Thoracic aorta (tissue), 2 donors: ENCODE measurements at places on chromosomes 6 and 20.

- DNase-seq = no peak
Observed at GRCh38 chr6:85078058-85078457, 313.7 kb upstream of the TBX18 start.

GRCh38 chr6:145551164-145551563, 184.2 kb downstream of the EPM2A start:
- no peak for DNase-seq

GRCh38 chr6:62285612-62286469, at the start of gene KHDRBS2:
Gene KHDRBS2 (minus strand): TSS chr6:62286225.
- peak; percentile 7 for DNase-seq

GRCh38 chr20:17966432-17967310, 1.9 kb downstream of the SNX5 start:
- no peak for DNase-seq

GRCh38 chr6:66435321-66435720, 728.3 kb upstream of the EYS start:
- no peak for DNase-seq

DNA sequence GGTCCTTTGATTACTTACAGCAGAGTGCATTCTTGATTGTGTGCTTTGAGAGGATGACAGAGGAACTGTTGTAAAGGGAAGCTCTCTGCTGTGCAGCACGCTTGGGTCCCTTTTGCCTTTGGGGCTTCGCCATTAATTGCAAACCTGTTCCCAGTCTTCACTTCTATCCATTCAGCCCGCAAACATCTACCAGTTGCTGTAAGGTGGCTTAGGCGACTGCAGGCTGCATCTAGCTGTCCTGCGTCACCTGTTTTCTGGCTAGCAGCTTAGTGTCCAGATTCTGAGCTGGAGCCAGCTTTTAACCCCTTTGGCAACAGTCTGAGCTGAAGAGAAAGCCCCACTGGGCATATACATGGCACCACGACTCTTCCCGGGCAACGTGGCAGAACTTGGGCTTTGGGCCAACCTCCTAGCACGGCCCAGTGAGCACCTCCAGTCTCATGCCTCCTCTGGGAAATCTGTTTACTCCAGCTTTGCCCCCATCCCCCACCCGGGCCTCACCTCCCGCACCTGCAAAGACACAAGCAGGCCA, 2.5 kb upstream of the FASTKD5 start:
- no peak for DNase-seq

GRCh38 chr20:16518784-16519084, 54.5 kb downstream of the KIF16B start:
- no peak for DNase-seq

DNA sequence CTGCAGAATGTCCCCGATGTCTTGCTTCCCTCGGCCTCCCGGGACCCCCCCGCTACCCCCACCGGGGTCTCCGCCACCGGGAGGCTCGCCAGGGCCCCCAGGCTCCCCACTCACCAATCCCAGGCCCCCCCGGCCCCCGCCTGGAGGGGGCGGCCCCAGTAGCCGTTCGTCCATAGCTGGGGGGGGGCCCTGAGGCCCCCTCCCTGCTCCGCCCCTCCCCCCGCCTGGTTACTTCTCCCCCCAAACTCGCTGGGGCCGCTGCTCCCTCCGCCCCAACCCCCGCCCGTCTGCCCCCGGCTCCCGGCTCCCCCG, 304 bp downstream of the PBX2 start:
- DNase-seq = no peak

- DNase-seq = no peak
Observed at GRCh38 chr20:7199861-7200260, 432.4 kb downstream of the BMP2 start.

- no peak for DNase-seq
Observed at GRCh38 chr20:44790638-44791393, 19.5 kb downstream of the RIMS4 start.

GRCh38 chr6:108653949-108654348, 93.2 kb downstream of the FOXO3 start:
- DNase-seq = no peak

DNA sequence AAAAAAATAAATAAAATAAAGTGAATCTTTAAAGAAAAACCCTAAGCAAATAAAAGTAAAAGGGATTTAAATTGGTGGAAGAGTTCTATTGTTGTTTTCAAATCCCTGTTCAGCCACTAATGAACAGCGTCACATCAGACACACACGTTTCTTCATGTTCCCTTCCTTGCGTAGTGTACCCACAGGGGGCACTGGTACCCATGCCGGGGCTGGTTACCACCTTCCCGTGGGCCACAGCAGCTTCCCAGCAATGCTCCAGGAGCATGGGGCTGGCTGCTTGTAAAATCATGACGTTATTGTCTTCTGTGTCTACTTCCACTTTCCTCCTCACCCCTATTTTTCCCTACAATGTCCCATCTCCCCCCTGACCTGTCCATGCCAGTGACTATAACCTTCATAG, 988.7 kb downstream of the KIF16B start:
- no peak for DNase-seq

DNA sequence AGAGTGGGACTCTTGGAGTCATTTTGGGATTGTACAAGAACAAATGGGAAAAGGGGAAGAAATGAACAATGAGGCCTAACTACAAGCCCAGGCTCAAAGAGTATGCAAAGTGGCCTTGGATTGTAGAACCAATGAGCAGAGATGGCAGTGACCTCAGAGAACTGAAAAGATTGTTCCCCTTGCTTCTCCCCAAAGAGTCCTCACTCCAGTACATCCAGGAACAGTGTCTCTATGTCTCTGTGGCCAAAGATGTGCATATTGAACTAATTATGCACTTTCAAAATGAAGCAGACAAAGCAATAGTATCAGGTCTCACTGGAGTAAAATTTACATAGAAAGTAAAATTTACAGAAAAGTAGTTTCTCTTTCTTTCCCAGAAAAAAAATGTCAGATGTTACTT, 81.0 kb downstream of the SMLR1 start:
- no peak for DNase-seq

DNA sequence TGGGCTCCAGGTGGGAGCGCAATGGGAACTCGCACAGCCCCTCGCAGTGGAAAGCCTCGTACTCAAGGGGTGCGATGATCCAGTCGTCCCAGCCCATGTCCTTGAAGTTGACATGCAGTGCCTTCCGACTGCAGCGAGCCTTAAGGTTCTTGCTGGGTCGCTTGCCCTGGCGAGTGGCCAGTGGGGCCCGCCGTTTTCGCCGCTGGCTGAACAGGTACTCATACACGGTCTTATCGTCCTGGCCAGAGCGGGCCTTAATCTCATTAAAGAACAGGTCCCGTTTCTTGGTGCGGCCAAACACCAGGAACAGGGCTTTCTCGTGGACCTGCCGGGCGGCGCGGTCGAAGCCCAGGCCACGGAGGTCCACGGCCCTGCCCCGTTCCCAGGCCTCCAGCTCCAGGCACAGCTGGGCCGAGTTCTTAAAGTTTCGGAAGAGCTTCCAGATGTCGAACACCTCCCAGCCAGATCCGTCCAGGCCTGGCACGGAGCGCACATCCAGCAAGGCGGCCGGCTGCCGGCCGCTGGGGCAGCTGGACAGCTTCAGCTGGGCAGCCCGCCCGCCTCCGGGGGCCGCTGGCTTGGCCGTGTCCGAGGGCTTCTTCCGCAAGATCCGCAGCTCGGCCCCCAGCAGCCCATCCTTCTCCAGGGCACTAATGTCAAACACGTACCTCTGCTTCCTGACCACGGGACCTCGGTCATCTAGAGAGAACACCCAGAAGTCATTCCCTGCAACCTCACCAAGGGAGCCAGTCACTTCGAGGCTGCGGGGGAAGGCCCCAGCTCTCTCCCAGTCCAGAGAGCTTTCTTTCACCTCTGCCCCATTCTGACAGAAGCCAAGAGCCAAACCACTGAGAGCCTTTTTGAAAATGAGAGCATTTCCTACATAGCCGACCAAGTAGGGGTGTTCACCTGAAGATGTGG, 3.7 kb downstream of the GDF5 start:
- DNase-seq = no peak

- no peak for DNase-seq
Observed at GRCh38 chr6:27281105-27281539, 31.0 kb downstream of the POM121L2 start.

DNA sequence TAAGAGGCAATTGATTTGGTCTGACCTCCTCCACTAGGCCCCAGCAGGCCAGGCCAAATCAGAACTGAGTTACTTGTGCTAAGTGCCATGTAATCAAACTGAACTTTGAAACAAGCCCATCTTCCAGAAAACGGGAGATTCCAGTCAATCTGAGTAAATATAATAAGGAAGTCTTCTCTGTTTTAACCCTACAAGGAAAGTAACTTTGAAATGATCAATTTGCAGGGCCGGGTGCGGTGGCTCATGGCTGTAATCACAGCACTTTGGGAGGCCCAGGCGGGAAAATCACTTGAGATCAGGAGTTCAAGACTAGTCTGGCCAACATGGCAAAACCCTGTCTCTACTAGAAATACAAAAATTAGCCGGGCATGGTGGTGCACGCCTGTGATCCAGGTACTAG, 2.0 kb upstream of the SHLD1 start:
- no peak for DNase-seq

DNA sequence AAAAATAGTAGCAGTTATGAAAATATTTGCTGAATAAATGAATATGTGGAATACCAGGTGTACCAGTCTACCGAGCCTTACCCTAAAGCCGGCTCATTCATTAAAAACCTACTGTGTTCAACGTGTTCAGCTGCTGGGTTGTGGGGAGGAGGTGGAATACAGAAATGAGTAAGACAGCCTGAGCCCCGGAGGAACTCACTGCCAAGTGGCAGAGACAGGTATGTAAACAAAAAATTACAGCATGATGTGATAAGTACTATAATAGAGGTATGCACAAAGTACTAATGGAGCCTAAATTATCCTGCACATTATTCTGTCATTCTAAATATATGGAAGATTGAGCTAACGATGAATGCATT, 6.8 kb upstream of the ADTRP start:
- no peak for DNase-seq

DNA sequence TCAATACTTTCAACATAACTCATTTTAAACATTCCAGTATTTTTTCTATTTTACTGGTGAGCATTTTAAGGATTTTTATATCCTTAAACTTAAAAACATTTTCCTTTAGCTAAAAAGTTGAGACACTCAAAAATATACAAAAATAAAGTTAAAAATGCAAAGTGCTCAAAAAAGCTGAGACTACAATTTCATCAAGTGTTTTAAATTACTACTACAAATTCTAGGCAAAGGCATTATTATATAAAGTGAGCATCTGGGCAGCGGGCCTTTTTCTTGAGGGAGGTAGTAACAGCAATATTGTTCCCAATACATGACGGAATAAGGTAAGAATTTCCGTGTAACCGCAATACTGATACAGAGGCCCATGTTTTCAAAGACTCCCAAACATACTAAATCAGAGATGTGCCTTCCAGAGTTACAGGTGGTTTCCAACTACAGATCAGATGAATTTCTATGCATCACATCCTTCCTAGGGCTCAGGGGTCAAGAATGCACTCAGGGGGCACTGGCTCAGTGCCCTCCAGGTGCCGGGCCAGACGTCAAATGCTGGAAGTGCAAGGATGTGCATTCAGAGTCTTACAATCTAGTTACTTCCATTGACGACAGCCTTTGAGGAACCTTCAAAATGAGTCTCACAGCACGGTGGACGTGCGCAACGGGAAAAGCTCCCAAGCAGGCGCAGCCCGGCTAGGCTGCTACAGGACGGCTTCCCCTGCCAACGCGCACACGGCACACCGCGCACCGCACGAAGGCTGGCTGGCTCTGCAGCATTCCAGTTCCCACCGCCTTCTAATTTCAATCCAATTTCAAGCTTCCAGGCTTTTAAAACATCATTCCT, 1.7 kb downstream of the PHF10 start:
- DNase-seq = no peak

DNA sequence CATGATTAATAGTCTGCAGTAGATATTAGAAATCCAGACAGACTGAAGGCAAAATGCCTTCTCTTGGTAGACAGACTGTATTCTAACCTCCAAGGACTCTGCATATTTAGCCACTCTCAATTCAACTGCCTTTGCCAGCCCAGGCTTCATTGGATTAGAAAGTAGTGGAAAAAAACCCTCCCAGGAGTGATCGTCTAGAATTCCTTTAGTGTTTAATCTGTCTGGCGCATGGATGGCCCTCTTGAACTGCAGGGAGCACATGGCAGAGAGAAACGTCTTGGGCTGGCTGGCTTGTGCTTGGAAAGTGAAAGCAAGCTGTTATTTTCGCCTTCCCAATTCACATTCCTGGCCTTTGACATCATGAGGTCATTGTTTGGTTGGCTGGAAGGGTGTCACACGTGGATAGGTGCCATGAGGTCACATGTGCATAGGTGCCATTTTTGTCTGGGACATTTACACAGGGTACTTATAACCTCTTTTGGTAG, 30.9 kb upstream of the NEDD9 start:
- DNase-seq = peak; percentile 67

DNA sequence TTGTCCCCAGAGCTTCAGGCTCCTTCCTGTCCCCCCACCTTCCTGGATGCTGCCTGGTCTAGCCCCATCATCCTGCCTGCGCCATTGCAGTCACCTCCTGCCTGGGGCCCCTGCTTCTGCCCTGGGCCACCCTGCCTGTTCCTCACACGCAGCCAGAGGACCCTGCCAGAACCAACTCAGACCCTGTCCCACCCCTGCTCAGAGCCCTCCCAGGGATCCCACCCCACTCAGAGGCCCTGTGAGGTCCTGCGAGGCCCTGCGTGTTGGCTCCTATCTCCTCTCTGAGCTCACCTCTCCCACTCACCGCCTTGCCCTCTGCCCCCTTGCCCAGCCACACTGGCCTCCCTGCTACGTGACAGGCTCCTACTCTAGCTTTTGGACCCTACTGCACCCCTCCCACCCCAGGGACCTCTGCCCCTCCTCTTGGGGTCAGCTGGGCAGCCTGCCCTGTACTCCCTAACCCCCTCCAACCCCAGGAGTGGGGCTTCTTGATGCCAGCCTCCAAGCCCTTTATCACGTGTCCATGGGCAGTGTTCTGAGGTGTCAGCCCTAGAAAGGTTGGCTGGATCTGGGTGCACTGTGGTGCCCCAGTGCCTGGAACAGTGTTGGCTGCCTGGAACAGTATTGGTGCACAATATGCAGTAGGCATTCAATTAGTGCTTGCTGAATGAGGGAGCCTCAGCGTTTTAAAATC, 68.3 kb downstream of the CEBPB start:
- no peak for DNase-seq

GRCh38 chr6:10347561-10348327, 67.1 kb downstream of the TFAP2A start:
- DNase-seq = no peak

- no peak for DNase-seq
Observed at GRCh38 chr6:132218059-132218696, 183.1 kb downstream of the MOXD1 start.
